OCI-M1 (cell line): ENCODE measurements at places on chromosomes 1 and 21.

DNA sequence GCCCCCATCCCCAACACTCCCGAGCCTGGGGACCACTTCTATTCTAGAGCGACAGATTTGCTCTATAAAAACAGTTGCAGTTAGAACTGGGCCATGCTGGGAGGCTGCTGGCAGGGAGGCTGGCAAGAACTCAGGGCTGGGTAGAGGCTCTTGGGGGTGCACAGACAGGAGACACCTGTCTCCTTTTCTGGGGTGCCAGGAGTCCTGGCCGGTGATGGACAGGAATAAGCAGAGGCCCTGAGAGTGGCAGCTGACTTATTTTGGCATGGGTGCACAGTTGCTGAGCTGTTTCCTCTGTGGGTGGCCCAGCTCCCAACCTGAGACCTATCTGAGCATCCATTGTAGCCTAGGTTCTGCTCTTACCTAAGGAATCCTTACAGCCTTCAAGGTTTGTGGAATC lies 39.2 kb upstream of the TMPRSS2 start:
- DNase-seq: no peak

DNA sequence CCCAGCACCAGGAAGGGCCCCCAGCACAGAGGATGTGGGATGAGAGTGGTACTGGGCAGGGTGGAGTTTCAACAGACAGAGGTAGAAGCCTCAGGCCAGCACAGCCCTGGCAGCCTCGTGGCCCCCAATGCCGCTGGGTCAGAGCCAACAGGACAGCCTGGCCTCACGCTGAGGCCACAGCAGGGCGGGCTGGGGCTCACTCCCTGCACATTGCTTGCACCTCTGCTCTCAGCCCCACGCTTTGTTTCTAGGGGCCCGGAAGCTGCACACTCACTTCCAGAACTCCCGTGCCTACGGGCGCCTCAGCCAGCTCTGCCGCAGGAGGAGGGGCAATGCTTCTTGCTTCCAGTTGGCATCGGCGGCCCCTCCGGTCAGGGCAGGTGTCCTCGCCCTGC lies 72.9 kb downstream of the SIK1 start:
- no peak for DNase-seq

DNA sequence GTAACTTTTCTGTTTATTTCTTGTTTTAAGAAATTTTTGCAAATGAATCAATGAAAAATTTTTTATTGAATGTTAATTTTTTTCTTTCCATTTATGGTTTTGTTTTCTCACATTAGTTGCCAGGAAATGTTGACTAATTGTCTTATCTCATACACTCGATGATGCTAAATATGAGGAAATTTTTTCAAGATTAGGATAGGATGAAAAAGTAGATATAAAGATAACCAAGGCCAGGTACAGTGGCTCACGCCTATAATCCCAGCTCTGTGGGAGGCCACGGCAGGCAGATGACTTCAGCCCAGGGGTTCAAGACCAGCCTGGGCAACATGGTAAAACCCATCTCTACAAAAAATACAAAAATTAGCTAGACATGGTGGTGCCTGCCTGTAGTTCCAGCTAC lies 12.6 kb downstream of the LAX1 start:
- no peak for DNase-seq

DNA sequence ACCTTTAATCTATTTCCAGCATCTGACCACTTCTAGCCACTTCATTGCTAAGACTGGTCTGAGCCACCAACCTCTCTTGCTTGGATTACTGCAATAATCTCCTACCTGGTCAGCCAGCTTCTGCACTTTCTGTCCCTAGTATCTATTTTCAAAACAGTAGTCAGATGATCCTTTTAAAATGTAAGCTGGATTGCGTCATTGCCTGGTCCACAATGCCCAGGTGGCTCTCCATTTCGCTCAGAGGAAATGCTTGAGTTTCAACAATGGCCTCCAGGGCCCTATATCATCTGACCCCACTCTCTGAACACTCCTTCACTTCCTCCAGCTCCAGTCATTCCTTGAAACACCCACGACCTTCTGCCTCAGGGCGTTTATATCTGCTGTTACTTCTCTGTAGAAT lies 2.3 kb downstream of the FYB2 start:
- no peak for DNase-seq

- DNase-seq: no peak
Measured at GRCh38 chr1:156160743-156161171, 7.4 kb downstream of the SEMA4A start.

GRCh38 chr1:105865546-105865945 lies 1190.9 kb upstream of the PRMT6 start:
- DNase-seq: no peak

GRCh38 chr1:7365706-7366105 lies 405.4 kb upstream of the VAMP3 start:
- no peak for DNase-seq

DNA sequence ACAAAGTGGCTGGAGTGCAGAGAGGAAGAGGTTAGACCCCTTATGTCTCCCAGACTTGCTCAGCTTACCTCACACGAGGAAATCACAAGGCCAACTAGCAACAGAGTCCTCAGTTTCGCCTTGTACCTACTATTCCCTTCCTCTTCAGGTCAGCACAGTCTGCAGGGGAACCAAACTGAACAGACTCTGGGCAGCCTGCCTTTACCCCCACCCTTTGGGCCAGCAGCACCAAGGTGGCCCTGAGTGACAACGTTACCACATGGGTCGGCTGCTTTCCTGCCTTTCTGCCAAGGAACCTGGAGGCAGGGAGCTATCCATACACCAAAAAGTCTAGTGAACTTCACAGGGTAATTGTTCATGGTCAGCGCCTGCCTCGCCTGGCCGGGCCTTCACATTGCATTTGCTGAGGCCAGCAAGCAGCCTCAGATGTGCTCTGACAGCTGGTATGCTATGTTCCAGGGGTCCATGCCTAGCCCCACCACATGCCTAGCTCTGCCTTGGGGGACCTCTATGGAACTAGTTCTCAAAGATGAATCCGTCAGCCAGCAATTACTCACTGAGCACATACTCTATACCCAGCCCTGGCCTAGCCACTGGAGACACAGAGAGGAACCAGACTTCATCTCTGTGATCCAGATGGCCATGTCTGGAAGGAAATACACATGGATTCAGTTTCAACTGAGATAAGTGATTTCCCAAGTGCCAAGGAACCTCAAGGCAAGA lies 69.6 kb downstream of the DMAP1 start:
- DNase-seq: no peak

- peak; percentile 76 for DNase-seq
Measured at GRCh38 chr1:10965546-10966226, 46.8 kb upstream of the TARDBP start.

DNA sequence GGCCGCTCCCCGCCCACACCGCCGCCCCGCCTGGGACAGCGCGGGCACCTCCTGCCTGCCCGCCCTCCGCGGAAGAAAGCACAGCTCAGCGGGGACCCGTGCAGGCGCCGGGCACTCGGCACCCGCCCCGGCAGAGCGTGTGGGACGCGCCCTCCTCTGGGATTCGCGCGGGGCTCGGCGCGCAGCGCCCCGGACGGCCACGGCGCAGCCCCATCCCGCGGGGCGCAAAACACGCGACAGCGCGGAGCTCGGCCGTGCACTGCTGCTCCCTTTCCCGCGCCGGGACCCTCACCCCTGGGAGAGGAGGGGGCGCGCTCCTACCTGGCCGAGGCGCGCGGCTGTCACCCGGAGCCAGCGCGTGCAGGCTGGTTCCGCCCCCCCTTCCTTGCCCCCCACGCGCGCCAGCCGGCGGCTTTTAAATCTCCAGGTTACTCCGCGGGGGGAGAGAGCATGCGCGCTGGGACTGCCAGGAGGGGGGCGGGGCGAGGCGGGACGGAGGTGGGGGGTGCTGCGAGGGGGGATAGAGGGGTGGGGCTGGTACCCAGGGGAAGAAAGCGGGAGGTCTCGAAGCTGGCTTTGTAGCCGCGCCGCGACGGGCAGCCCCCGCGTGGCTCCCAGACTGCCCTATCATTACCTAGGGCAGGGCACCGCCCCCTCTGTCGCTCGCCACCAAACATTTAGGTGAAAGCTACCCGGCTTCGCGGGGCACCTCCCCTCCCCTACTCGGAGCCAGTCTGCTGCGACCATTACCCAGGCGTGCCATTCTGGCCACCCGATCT lies at the start of gene SLC45A3:
Gene SLC45A3, minus strand, starts transcription at position 437 of the 779 bp plus-strand sequence. CDS start 15,853 bp downstream, outside the sequence.
- DNase-seq: no peak

GRCh38 chr1:12601700-12602658 lies 16.0 kb downstream of the DHRS3 start:
- DNase-seq: peak; percentile 94

GRCh38 chr1:229828461-229828860 lies 202.4 kb downstream of the URB2 start:
- no peak for DNase-seq

- DNase-seq: no peak
Measured at GRCh38 chr1:3580231-3580630, 31.1 kb downstream of the MEGF6 start.

- peak; percentile 51 for DNase-seq
Measured at GRCh38 chr21:17726047-17726829, 92.9 kb downstream of the C21orf91 start.

DNA sequence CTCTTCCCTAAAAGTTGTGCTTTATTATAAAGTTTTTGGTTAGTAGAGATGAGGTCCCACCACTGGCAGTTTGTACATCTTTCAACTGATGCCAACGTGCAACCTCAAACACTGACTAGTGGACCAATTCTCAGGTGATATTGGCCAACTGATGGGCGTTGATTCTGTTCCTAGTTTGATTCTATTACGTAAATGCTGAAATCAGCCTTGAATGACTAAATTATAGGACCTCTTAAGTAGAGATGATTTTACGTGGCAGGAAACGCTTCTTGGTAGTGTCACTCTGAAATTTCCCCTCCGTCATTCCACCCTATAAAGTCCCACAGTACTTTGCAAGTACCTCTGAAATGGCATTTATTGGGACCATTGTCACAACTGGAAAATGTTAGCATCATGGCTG lies 8.8 kb upstream of the FNDC7 start:
- DNase-seq: no peak

DNA sequence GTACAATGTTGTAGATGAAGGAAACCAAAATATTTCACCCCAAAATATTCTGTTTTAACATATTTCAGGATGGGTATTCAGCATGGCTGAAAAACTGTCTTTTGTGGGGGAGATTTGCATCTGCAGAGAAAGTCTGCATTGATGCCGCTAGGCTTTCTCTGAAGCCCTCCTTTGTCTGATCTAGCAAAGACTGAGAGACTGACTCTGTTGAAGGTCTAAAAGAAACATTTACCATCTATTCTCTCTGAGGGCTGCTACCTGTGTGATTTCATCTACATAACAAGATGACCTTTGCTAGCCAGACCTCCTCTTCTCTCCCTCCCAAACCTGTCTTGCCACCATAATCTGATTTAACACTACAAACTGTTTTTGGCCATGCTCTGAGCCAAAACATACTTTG lies 12.4 kb upstream of the MT1HL1 start:
- DNase-seq: no peak

GRCh38 chr1:228979325-228979699 lies 244.0 kb downstream of the RHOU start:
- no peak for DNase-seq
